Posterior vena cava (tissue), 2 donors: ENCODE measurements at places on chromosomes 2 and 18. TPM values are rescaled to one million over a fixed set of nuclear protein-coding genes. Genes with fewer than 3 reads are reported as not detected.

Gene AQP12B
- 0.19 TPM for total RNA-seq

Gene ACTG2
- 2,422 TPM for total RNA-seq

Gene DNAH7
- total RNA-seq, result 2.5 TPM

Gene ANKMY1
- 12.9 TPM for total RNA-seq

Gene SERPINB3
- not detected for total RNA-seq

Gene EFEMP1
- total RNA-seq, result 476 TPM

Gene TCF7L1
- 23.1 TPM for total RNA-seq

Gene LONRF2
- total RNA-seq, result 19.2 TPM

Gene STK11IP
- total RNA-seq, result 22.4 TPM

Gene IWS1
- 35.4 TPM for total RNA-seq

Gene SLC30A3
- 1.4 TPM for total RNA-seq

Gene ADCYAP1
- 0.60 TPM for total RNA-seq

Gene GNLY
- 2.4 TPM for total RNA-seq

Gene MAP2
- total RNA-seq, result 24.7 TPM

Gene AGAP1
- 28.9 TPM for total RNA-seq

Gene TSPYL6
- total RNA-seq, result not detected

Gene GAD1
- total RNA-seq, result not detected

Gene HOXD10
- total RNA-seq, result 10.1 TPM

Gene HOXD1
- 0.48 TPM for total RNA-seq

Gene ZBTB7C
- total RNA-seq, result 14.8 TPM

Gene STARD6
- total RNA-seq, result not detected

Gene UGT1A7
- not detected for total RNA-seq

Gene CHRNG
- total RNA-seq, result not detected

Gene C18orf63
- not detected for total RNA-seq

Gene NCKAP5
- 2.0 TPM for total RNA-seq

Gene SKA1
- total RNA-seq, result 0.51 TPM

Gene EGR4
- total RNA-seq, result not detected

Gene CNRIP1
- 27.6 TPM for total RNA-seq

Gene CPS1
- 2.7 TPM for total RNA-seq

Gene C18orf54
- 2.2 TPM for total RNA-seq

Gene ASB18
- total RNA-seq, result not detected

Gene AKAIN1
- total RNA-seq, result not detected

Gene BCL11A
- total RNA-seq, result 0.71 TPM

Gene ZBTB14
- 9.7 TPM for total RNA-seq

Gene SNED1
- total RNA-seq, result 39.7 TPM

Gene INPP5D
- total RNA-seq, result 14.0 TPM

Gene TUBA4B
- not detected for total RNA-seq

Gene GRB14
- 8.0 TPM for total RNA-seq

Gene SIX3
- total RNA-seq, result not detected

Gene GPR35
- 1.8 TPM for total RNA-seq

Gene CHRND
- total RNA-seq, result not detected

Gene NTSR2
- not detected for total RNA-seq

Gene SGPP2
- total RNA-seq, result not detected

Gene VIL1
- total RNA-seq, result not detected

Gene COL4A4
- total RNA-seq, result 3.0 TPM

Gene POTEC
- not detected for total RNA-seq

Gene MAB21L4
- not detected for total RNA-seq

Gene SPATA3
- total RNA-seq, result not detected

Gene HADHB
- total RNA-seq, result 87.6 TPM

Gene FAM161A
- total RNA-seq, result 1.8 TPM

Gene ITPRIPL1
- total RNA-seq, result 1.5 TPM

Gene LOXHD1
- total RNA-seq, result 0.38 TPM

Gene DSG4
- total RNA-seq, result not detected

Gene CYRIA
- 23.5 TPM for total RNA-seq

Gene DNAJC5G
- 1.0 TPM for total RNA-seq

Gene TXNDC2
- 0.29 TPM for total RNA-seq

Gene STK36
- total RNA-seq, result 16.1 TPM

Gene ING5
- total RNA-seq, result 17.5 TPM
